ENCODE measurements at places on chromosomes 7 and 10. TPM values are rescaled to one million over a fixed set of nuclear protein-coding genes. Genes with fewer than 3 reads are reported as not detected.

- no peak for DNase-seq
Measured at GRCh38 chr10:61939902-61940301, 38.4 kb downstream of the ARID5B start.

Gene ADAM12
- 16.7 TPM for total RNA-seq

Gene NPSR1
- total RNA-seq, result 4.4 TPM

GRCh38 chr7:3884543-3884942, 583.5 kb downstream of the SDK1 start:
- DNase-seq, result no peak

Gene PIK3AP1
- 2.1 TPM for total RNA-seq

Gene NUDT1
- 11.1 TPM for total RNA-seq

- DNase-seq, result no peak
Measured at GRCh38 chr7:139825666-139826290, 3.3 kb upstream of the TBXAS1 start.

Gene MSMB
- total RNA-seq, result not detected

GRCh38 chr10:49139846-49140195, 6.0 kb upstream of the FAM170B start:
- no peak for DNase-seq

- DNase-seq, result no peak
Measured at GRCh38 chr7:94605031-94605430, 50.9 kb downstream of the SGCE start.

Gene RABGEF1
- 30.3 TPM for total RNA-seq

Gene CABCOCO1
- total RNA-seq, result 2.0 TPM

DNA sequence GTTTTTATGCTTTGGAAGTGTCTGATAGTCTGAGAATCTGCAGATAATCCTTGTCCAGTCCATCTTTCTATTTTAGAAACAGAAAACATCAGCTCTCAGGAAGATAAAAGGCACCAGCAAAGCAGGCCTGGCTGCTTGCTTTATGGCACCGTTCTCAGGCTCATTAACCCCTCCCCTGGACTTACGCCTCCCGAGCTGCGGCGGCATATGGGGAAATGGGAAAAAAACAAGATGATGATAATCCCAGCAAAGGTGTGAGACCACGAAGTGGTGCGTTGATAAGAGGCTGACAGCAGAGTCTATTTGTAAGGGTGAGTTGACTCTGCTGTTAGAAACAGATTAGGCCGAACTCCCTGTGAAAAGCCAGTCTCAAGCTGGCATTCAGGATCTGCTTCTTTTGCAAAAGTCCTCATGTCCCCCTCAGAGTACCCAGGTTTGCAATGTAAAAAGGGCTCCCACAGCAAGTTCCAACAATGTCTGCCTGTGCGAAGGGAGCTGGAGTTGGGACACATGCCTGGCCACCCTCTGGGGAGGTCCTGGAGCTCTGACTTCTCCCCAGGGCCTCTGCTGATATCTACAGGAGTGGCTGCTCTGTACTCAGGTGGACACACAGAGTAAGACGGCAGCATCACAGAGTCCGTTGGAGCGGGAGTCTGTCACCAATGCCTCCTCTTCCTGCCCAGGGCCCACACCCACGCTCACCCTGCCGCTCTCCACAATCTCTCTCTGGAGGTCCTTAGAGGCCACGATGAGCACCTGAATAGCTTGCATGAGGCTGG, 54.3 kb downstream of the SPDYE5 start:
- no peak for DNase-seq

GRCh38 chr10:34273340-34273739, 541.8 kb downstream of the PARD3 start:
- no peak for DNase-seq

DNA sequence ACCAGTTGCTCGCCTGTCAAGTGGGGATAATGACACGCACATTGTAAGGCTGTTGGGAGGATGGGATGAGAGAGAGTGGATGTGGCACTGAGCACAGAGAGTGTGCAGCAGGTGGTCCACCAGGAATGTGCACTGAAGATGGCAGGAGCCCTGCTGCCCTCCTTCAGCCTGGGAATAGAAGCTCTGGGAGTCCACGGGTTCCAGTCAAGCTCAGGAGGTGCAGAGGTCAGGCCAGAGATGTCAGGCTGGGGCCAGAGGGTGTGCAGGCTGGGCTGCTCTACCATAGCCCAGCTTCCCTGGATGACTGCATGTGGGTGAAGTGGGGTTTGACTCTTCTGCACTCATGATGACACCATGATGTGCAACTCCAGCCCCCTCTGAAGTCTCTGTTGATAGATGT, 58.7 kb downstream of the C10orf120 start:
- DNase-seq, result no peak

- no peak for DNase-seq
Measured at GRCh38 chr10:11849911-11850310, 26.8 kb downstream of the PROSER2 start.

DNA sequence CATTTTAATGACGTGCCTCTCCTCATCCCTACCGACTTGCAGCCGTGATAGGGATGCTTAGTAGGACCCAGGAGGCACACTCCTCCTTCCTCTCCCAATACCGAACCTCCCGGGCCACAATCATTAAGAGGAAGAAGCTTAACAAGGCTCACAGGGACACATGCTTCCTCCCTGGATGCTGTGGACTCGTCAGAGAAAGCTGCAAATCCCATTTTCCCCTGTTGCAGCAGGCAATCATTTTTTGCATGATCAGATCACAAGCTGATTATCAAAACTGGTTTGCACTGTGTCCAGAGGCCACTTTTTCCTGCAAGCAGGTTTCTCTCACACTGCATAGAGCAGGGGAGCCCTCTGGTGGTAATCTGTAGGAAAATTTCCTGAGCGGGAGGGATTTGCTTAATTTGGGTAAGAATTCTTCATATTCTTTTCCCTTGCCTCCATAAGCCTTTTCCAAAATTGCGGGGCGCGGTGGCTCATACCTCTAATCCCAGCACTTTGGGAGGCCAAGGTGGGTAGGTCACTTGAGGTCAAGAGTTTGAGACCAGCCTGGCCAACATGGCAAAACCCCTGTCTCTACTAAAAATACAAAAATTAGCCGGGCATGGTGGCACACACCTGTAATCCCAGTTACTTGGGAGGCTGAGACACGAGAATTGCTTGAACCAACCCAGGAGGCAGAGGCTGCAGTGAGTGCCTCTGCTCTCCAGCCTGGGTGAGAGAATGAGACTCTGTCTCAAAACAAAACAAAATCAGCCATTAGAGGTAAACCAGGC, 16.1 kb upstream of the LAMB4 start:
- DNase-seq, result peak; percentile 66

DNA sequence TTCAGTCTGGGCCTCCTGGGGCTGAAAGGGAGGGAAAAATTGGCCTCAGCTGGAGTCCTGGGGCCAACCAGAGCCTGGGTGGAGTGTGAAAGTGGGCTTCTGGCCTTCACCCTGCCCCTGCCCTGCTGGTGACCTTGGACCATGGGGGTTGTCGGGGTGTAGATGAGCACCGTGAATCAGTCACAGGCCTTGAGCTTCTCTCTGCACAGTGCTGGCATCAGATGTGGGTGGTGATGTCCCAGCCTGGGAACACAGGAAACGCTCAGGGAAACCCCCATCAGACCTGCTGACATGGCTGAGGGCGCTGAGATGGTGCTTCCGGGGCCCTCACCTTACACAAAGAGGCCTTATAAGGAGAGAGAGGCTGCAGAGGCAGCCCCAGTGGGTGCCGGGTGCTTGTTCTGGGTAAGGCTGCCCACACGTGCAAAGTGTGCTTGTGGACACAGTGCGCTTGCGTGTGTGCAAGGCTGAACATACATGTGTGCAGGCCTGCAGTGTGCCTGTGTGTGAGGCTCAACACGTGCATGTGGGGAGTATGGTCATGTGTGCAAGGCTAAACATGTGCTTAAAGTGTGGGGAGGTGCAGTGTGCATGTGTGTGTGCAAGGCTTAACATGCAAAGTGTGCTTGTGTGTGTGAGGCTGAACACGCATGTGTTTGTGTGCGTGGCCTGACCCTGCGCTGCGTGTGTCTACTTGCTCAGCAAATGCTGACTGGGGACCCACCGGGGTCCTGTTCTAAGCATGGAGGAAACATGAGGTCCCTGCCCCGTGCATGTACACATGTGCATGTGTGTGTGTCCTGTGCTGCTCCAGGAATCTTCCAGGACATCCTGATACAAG, 6.5 kb downstream of the ARPC1B start:
- no peak for DNase-seq

DNA sequence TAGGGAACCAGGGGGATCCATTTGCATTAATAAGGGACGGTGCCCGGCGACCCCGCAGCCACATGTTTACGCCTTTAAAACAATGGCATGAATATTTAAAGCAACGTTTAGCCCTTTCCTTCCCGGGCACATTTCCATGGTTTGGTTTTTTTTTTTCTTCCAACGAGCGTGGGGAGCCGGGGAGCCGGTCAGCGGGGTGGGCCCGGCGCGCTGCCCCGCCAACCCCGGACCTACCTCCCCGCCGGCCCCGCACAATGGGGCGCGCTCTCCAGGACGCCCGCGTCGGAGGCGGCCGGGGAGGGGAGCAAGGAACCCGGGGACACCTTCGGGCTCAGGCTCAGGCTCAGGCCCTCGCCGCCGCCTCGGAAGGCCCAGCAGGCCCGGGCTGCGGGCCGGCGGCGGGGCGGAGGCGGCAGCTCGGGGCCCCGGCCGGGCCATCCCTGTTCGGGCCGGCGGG, 1.0 kb downstream of the SEPHS1 start:
- DNase-seq, result no peak

DNA sequence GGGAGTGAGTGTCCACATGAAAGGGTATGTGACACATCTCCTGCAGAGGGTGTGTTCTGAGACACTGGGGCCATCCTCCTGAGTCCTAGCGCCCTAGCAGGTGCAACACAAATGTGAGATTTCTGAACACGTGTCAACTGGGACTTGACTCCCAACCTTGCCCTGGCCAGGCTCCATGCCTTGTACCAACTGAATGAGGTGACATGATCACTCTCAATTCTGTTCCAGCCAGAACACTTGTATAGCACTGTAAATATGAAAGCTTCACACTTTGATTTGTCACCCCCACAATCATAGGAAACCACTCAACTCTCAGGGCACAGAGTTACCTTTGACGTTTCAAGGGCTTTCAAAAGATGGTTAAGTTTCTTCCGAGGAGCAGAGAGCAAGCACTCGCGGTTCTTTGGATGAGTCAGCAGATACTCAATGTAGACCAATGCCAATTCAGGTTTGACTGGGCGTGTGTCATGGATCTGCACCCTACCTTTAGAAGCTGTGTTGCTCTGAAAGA, 48.6 kb downstream of the NCAPG2 start:
- no peak for DNase-seq

GRCh38 chr7:5620459-5620881, 161.0 kb downstream of the RNF216 start:
- no peak for DNase-seq

GRCh38 chr7:4738711-4739527, 36.5 kb upstream of the AP5Z1 start:
- no peak for DNase-seq

- DNase-seq, result no peak
Measured at GRCh38 chr10:58956926-58957325, 219.5 kb upstream of the PHYHIPL start.

GRCh38 chr7:30617359-30617758, 22.7 kb downstream of the GARS1 start:
- no peak for DNase-seq

DNA sequence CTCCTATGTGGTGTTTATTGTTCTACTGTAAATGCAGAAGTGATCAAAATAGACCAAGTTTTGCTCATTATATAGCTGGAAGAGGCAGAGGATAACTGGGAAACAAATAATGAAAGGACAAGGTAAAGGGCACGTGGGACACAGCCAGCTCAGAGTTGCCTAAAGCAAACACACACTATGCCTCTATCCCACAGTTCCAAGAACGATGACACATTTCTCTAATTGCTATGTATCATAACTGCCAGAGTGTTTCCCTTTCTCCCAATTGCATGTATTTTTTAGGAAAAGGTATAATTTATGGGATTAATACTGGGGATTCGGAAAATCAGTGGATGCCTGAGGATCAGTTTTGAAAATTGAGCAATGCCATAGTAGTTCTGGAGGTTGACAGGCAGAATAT, 49.0 kb downstream of the CCDC71L start:
- DNase-seq, result no peak

- no peak for DNase-seq
Measured at GRCh38 chr10:119407254-119407777, 135.2 kb downstream of the RGS10 start.

- no peak for DNase-seq
Measured at GRCh38 chr7:18796216-18796615, 300.7 kb downstream of the HDAC9 start.

DNA sequence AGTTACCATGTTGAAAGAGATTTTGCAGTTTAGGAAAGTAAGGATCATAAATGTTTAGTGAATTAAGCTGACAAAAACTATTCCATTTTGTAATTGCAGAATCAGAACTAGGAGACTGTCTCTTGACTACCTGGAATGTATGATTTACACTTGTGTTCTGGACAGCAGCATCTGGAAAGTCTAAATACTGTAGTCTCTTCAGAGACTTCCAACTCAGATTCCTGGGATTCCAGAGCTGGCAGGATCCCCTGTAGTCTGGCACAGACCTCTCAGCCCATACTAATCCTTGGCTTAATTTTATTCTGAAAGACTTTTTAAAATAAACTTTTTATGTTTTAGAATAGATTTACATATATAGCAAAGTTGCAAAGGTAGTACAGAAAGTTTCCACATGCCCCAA, 452.7 kb downstream of the DPP6 start:
- no peak for DNase-seq

DNA sequence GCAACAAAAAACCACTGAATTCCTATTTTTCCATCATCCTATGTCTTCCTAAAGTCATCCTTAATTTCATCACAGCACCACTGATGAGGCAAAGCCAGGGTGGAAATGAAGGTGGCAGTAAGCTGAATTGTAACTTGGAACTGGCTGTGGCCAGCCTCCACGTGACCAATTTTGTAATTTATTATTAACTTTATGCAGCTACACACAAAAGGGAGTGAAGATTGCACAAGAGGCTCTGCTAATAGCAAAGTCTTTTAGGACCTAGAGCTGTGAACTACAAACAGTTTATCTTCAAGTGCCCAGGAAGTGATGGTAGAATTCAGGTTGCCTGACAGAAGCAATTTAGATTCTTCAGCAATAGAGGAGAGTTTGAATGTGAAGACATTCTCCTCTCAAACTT, 176.4 kb downstream of the CCDC71L start:
- DNase-seq, result no peak

Gene ZNF783
- total RNA-seq, result 13.1 TPM

GRCh38 chr10:50540069-50540825, 83.5 kb downstream of the SGMS1 start:
- DNase-seq, result no peak

Gene DKK1
- total RNA-seq, result 2.0 TPM

Gene ERVW-1
- not detected for total RNA-seq

- no peak for DNase-seq
Measured at GRCh38 chr7:118949031-118949430, 724.5 kb downstream of the ANKRD7 start.

DNA sequence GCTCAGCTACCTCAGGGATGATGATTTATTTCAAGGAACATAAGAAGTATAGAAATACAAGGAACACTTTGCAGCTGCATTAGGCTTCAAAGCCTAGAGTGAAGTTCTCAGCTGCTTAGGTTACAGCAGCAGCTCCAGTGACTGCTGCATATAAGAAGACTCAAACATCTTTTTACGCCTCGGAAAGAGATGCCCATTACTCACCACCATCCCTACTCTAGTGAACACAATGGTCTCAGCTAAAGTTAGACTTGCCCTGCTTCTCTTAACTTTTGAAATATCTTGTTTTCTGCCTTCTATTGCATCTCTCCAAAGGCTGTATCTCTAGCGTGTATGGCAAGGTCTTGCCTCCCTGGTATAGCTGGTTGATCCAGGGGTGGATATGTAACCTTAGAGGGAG, 356.0 kb downstream of the PHF14 start:
- no peak for DNase-seq

Gene COBL
- total RNA-seq, result 3.8 TPM

GRCh38 chr10:24240041-24240751, 31.3 kb downstream of the KIAA1217 start:
- no peak for DNase-seq

Gene TUBAL3
- total RNA-seq, result 0.27 TPM

Gene TMEM213
- not detected for total RNA-seq

Gene C10orf67
- total RNA-seq, result 0.54 TPM

Measured in cerebellum (tissue), 4 donors.